ENCODE measurements at places on chromosomes 12 and 14.

- no peak for DNase-seq
Measured at GRCh38 chr12:89960607-89961394, 252.2 kb upstream of the ATP2B1 start.

DNA sequence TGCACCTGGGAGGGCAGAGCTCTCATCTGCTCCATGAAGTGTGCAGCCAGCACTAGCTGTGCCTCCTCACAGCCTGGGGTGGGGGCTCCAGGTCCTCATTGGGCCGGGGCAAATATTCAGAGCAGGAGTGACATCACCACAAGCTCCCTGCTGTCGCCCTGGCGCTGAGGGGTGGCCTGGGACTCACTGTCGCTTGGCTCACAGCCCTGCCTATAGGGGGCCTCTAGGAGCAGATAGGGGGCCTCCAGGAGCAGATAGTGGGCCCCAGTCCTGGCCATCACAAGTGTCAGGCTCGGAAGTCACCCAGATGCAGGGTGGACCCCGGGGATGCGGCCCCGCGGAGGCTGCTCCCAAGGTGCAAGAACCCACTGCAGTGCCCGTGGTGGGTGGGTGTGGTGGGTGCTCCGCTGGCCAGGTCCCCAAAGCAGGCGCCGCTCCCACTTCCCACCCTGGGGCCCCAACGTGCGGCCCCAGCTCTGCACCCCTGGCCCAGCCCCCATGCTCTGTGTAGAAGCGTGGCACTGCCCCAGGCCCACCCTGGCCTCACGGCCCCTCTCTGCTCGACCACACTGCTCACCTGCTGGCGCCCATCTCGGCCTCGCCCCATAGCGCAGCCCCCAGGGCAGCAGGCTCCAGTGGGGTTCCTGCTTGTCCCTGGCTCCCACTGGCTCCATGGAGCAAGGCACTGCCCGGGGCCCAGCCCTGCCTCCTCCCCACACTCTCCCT, 18.0 kb downstream of the SYNJ2BP start:
- DNase-seq: no peak

DNA sequence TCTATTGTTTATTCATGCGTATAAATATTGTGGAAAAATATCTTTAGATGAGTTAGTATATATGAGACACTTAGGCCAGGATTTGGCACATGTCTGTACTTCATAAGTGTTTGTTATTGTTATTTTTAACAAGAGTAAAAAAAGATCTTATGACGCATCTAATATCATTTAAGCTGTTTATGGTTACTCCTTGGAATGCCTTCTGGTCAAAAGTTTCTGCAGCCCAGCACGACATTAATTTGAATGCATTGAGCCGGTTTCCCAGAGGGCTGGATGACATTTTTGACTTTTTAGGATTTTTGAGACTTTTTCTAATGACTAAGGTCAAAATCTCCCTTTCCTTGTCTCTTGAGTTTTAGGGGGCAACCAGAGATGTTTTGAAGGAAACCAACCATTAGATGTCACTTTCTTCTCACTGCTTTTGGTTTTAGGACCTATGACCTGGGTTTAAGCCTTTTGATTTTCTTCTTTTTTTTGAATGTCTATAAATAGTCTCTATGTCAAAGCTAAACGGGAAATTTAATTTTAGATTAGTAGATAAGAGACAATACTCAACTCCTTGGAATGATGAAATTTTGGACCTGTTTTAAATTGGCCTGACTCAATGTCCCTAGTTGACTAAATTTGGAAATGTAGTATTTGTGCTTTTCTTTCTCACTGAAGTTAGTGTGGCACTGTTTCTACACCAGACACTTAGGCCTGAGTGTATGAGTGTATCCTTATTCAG, 215.5 kb downstream of the AEBP2 start:
- no peak for DNase-seq

GRCh38 chr14:76876076-76876475, 49.9 kb downstream of the LRRC74A start:
- DNase-seq: no peak
